ENCODE measurements at places on chromosomes 13 and 19. TPM values are rescaled to one million over a fixed set of nuclear protein-coding genes. Genes with fewer than 3 reads are reported as not detected.
A peak's percentile ranks its signal among the peaks of the same experiment; 100 is the strongest.

DNA sequence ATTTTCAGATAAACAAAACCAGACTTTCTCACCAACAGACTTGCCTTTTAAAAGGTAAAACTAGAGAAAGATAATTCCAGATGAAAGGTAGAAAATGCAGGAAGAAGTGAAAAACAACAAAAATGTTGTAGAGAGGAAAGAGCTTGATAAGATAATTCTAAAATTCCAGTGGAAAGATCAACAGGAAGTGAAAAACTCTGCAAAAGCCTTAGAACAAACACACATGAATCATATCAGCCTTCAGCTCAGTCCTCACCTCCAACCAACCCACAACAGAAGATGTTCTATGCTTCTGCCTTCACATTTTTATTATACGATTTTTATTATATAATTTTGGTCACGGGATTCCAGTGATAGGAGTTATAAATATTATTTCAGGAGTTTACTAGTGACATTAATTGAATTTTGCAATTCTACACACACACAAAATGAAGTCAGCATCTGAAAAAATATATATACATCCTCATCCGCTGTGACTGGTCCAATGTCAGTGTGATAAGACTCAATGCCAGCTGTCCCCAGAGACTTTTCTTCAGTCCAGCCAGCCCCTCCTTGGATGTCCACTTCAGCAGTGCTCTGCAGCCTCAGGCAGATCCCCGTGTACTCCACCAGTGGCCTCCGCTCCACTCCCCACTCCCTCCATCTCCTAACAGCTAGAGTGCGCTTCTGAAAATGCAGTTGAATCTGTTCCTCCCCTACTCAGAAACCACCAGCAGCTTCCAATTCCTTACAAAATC, 57.9 kb downstream of the GADD45B start:
- no peak for DNase-seq

DNA sequence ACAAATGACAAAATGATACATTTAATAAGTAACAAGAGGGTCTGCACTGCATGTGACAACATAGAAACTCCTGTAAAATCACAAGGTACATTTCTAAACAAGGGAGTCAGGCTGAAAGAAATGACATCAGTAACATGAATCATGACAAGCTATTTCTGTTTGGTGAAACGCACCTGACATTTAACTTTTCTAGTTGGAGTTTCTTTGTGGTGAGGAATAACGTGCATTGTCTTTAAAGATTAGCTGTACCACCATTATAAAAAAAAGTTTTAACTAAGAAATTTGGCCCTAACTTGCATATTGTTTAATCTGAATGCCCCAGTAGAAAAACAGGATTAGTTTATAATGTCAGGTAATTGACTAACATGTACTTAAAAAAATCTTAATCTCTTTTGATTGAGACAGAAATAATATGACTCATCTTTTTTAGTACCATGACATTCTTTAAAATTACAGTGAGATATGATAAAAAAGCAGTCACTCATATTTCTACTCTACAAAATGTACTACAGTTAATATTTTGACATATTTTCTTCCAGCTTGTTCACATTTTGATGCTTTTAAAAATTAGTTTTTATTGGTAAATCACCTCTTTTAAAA, 418.2 kb downstream of the KLF12 start:
- DNase-seq, result no peak

- no peak for DNase-seq
These were observed 87.4 kb upstream of the UFM1 start for GRCh38 chr13:38262211-38262610.

DNA sequence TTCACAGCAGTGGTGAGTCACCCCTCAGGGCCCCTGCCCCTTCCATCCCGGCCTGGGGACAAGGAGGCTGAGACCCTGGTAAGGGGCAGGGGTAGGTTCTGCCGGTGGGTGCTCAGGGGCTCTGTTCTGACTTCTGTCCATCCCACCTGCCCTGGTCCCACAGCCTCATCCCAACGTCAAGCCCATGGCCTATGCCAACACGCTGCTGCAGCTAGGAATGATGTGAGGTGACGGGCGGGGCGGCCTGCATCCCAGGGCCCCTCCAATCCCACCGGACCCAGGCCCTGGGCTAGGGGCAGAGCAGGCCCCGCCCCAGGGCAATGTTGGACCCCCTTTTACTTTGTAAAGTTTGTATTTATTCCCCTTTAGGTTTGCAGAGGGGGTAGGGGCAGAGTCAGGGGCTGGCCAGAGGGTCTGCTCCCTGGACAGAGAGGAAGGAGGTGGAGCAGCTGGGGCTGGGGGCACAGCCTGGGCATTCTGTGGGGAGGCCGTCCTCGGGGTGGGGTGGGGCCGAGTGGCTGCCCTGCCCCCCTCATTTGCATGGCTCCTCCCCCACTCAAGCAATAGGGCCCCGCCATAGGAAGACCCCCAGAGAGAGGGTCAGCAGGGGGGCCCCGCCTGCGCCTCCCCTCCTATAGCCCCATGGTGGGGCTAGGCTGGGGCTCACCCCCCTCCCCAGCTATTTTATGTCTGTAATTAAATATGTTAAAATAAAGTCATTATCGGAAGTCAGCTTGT, 23.1 kb downstream of the CCDC8 start:
- DNase-seq, result no peak

Gene CYP4F11
- 0.69 TPM for total RNA-seq

DNA sequence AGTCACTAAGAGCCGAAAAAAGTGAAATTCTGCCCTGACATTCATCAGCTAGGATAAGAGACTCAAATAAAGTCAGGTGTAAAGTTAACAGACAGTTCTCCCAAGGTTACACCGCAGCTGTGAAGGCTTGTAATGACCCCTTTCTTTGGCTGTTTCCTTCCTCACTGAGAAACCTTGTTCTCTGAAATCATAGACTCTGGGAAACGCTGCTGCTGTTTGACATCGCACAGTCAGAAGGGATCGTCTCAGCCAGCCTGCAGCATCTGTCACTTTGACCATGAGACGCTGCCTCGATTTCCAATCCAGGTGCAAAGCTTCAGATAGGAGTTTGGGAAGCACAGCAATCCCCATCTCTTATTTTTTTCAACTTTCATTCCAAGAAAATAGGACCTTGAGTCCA, 678 bp downstream of the BCAT2 start:
- no peak for DNase-seq

Gene ZNF587
- total RNA-seq, result 32.2 TPM

GRCh38 chr19:53983457-53984289, 7.8 kb upstream of the CACNG6 start:
- DNase-seq, result no peak

Gene RXFP2
- total RNA-seq, result not detected

- DNase-seq, result peak; percentile 49
These were observed 1.3 kb downstream of the HCST start for GRCh38 chr19:35903550-35904179.

Gene ZC3H13
- total RNA-seq, result 34.3 TPM

GRCh38 chr19:46731584-46731983, 14.3 kb upstream of the FKRP start:
- DNase-seq, result no peak

DNA sequence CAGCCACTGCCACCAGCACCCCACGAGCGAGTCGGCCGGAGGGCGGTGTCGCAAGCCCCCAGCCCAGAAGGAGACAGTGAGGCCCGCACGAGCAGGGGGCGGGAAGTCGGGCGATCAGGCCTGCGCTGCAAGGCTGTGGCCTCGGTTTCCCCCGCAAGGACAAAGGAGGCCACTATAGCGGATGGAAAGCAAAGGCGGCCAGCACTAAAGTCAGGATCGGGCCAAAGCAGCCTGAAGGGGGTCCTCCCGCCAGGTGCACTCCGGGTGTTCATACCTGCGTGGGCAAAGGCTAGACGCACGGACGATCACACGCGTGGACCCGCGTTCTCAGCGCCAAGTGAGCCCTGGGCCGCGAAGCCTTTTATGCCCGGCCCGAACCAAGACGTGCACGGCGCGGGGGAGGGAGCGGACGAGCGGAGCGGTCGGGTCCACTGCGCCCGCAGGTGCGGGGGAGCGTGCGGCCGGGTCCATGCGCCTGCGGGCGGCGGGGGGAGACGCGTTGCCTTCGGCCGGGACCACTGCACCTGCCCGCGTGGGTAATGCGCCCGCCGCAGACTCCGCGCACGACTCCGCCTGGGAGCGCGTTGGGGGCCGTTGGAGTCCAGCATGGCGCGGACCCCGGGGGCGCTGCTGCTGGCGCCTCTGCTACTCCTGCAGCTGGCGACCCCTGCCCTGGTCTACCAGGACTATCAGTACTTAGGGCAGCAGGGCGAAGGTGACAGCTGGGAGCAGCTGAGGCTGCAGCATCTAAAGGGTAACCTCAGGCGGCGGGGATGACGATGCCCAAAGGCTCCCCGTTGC, at the start of the genes PRDX2 and THSD8:
Gene PRDX2 (minus strand): TSS at position 335 of the 801 bp plus-strand sequence. CDS start 539 bp downstream, outside the sequence.
Gene THSD8 (plus strand): TSS at position 604 of the 801 bp plus-strand sequence. CDS start 3 bp downstream, at position 607.
- DNase-seq, result peak; percentile 77

DNA sequence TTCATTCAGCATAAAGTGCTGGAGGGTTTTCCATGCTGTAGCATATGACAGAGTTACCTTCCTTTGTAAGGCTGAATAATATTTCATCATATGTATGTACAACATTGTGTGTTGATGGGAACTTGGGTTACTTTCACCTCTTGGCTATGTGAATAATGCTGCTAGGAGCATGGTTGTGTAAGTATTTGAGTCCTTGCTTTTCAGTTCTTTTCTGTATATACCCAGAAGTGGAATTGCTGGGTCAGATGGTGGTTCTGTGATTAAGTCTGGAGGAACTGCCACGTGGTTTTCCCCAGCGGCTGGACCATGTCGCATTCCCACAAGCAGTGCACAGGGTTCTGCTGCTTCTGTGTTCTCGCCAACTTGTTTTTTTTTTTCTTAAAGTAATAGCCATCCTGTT, 101.2 kb upstream of the TEX29 start:
- DNase-seq, result no peak

DNA sequence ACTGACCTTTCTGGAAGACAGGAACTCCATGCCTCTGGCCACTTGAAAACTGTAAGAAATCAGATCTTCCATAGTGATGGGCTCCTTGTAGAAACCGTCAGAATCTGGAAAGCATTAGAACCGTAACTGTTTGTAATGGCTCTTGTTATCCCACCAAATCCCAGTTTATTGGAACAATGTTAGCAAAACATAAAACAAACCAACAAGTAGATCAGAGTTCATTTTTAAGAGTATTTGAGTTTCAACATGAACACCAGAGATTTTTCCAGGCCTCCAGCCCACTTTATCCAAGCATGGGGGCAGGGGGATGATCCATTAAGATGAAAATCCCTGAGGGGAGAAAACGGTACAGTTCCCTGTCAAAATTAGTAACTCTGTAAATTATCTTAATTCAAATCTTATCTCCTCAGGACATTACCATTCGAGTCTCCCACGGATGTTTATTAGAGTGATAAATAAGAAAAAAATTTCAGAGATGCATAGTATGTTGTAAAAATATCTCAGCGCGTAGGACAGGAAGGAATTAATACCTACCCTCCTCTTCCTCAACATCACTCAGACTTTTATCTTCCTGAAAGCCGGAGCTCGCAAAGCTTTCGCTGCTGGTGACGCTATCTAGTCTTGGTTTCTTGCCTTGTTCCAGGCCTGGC, 172.5 kb downstream of the FLT1 start:
- DNase-seq, result no peak

GRCh38 chr19:33199441-33200265, 5.5 kb downstream of the LRP3 start:
- no peak for DNase-seq

GRCh38 chr19:3979289-3979673, 6.0 kb downstream of the EEF2 start:
- DNase-seq, result no peak

GRCh38 chr19:3698974-3699740, 1.1 kb downstream of the PIP5K1C start:
- no peak for DNase-seq

Gene ZNF582
- total RNA-seq, result 7.7 TPM

- DNase-seq, result peak; percentile 84
These were observed 20.7 kb upstream of the ZNF507 start for GRCh38 chr19:32324631-32325285.

Gene FREM2
- 9.6 TPM for total RNA-seq

DNA sequence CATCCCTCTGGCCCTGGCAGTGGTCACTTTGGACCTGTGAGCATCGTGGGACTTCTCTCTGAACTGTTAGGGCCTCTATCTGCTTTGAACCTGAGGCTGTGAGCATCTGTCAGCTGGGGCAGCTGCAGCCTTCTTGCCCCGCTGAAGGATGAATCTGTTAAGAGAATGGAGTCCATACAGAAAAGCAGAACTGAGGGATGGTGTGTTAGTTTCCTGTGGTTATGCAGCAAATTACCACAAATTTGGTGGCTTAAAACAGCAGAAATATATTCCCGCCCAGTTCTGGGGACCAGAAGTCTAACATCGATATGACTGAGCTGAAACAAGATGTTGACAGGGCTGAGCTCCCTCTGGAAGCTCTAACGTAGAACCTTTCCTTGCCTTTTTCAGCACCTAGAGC, 1.6 kb upstream of the ZNF497 start:
- DNase-seq, result no peak

- no peak for DNase-seq
These were observed 12.8 kb downstream of the DEDD2 start for GRCh38 chr19:42204664-42205063.

DNA sequence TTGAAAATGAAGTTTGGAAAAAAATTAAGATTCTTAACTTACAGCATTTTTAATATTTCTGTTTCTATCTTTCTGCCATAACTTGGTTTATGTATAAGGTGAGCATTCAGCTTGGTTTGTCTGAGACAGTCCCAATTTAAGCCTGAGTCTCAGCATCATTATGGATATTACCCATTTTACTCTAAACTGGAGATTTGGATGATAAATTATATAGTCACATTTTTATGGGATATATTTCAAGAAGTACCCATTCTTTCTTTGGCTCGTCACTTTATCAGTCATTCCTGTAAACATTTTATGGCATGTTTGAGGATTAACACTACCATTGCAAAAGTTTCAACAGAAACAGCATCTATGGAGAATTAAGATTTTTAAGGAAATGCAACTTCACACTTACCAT, 1129.0 kb upstream of the PCDH9 start:
- no peak for DNase-seq

Gene SLC6A16
- total RNA-seq, result 0.59 TPM

GRCh38 chr13:30394751-30395191, 27.5 kb upstream of the UBE2L5 start:
- no peak for DNase-seq

DNA sequence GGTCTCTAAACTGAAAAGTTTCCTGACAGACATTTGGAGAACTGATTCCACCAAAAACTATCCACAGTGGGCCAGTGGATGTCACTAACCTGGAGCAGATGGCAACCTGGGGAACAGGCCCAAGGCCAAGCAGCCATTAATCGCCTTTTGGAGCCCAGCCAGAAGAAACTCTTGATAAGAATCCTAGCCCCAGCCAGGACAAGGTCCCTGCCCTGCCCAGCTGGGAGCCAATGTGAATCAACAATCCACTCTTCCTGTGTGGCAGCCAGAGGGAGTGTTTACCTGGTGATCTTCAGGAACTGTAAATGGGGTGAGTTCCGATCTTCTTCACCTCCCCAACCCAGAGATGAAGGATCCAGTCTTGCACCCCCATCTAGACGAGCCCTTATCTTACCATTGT, 14.5 kb upstream of the IGSF23 start:
- no peak for DNase-seq

GRCh38 chr13:75927183-75927669, 291.1 kb downstream of the LMO7 start:
- DNase-seq, result no peak

GRCh38 chr13:106772006-106772601, 204.2 kb upstream of the ARGLU1 start:
- no peak for DNase-seq

GRCh38 chr13:68046903-68047302, 816.8 kb upstream of the PCDH9 start:
- DNase-seq, result no peak

Gene EGLN2
- total RNA-seq, result 105 TPM

Gene BICRA
- 4.7 TPM for total RNA-seq

Measured in spinal cord (tissue), 10 donors.